ENCODE measurements at places on chromosomes 3 and 15. TPM values are rescaled to one million over a fixed set of nuclear protein-coding genes. Genes with fewer than 3 reads are reported as not detected.

The CIAO2A gene
- total RNA-seq: 42.2 TPM

The CHRFAM7A gene
- 9.5 TPM for total RNA-seq

The SLC51B gene
- total RNA-seq: 0.60 TPM

The LRRC31 gene
- not detected for total RNA-seq

The LHFPL4 gene
- total RNA-seq: 16.8 TPM

The IFT57 gene
- 87.9 TPM for total RNA-seq

Measured in camera-type eye (tissue), 1 donor.